ENCODE measurements at places on chromosomes 6 and 20.

- no peak for DNase-seq
Observed at GRCh38 chr6:34476921-34477320, 11.0 kb downstream of the PACSIN1 start.

GRCh38 chr20:58656831-58657230 lies 5.7 kb downstream of the STX16 start:
- DNase-seq: no peak

- no peak for DNase-seq
Observed at GRCh38 chr6:121780325-121781321, 345.2 kb downstream of the GJA1 start.

DNA sequence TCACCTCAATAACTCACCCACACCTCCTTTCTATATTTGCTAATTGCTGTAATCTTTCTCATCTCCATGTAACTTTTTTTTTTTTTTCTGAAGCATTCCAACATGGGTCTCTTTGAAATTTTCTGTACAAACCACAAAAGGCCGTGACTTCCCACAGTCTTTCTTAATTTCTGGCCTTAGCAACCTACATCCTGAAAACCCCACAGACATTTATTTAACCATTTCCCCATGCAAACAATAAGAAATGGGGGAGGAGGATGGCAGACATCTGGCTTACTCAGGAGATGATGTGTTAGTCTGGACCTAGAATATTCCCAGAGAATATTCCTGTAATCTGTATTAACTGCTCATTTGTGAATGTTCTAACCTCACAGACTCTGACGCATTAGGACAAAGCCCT lies 57.6 kb downstream of the MEP1A start:
- no peak for DNase-seq

DNA sequence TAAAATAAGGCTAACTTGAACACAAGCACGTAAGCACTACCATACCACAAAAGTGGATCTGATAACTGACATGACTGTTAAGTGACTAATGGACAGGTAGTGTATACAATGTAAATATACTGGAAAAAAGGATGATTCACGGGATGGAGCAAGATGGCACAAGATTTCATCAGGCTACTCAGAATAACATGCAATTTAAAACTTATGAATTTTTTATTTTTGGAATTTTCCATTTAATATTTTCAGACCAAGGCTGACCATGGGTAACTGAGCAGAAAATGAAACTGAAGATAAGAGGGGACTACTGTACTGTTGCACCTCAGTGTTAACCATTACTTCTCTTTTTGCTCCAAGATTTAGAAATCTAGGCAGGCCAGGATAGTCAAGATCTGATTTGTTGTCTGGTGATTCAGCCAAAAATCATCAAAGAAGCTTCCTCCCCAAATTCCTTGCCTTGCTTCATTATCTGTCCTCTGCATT lies 45.4 kb downstream of the TPBG start:
- no peak for DNase-seq

- no peak for DNase-seq
Observed at GRCh38 chr20:45835825-45836224, 2.2 kb downstream of the SNX21 start.

DNA sequence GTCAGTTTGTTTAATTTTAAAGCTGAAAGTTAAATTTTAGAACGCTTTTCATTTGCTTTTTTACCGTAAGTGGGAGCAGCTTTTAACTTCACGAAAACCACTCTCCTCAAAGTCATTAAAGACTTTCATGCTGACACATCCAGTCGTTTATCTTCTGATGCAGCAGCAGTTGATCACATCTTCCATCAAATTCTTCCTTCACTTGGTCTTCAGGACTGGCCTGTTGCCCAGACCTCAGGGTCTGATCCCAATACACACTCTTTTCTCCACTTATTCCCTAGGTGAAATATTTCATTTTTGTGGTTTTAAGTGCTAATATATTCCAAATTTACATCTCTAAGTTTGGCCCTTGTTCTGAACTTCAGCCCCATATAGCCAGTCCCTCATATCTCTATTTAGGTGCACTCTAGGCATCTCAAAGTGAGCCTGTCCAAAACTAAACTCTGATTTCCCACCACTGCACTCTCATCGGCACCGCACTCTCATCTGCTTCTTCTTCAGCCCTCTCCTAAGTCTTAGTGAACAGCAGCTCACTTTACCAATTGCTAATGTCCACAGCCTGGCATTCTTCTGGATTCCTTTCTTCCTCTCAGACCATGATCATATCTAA lies 20.4 kb downstream of the AFDN start:
- DNase-seq: no peak

- no peak for DNase-seq
Observed at GRCh38 chr6:170030284-170030815, 260.5 kb downstream of the DLL1 start.

- DNase-seq: no peak
Observed at GRCh38 chr20:12414446-12415274, 497.0 kb downstream of the BTBD3 start.

DNA sequence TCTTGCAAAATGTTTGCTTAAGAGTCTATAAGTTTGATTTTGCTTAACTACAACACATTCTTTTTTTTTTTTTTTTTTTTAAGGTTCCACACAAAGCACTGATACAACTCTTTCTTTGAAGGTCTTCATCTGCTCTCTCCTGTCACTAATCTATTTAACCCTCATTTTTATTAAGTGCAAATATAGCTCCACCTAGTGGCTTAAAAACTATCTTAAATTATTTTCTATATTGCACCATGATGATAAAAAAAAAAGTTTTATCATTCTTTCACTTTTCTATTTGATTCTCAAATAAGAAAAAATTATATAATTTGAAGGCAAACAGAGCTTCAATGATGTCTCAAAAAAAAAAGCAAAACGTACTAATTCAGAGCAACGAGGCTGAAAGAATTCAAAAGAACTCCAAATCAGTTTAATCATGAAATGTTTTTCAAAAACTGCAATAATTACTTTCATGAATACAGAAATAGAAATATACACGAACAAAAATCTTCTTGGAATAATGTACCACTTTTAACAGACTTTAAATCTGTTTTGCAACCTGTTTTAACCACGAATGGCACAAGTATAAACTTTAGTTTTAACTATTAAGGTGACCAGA lies 12.8 kb downstream of the ESF1 start:
- DNase-seq: no peak

GRCh38 chr20:63741676-63742380 lies 2.3 kb downstream of the SLC2A4RG start:
- DNase-seq: no peak

- DNase-seq: no peak
Observed at GRCh38 chr6:154749341-154749740, 16.1 kb downstream of the SCAF8 start.

GRCh38 chr6:137133122-137133521 lies 40.3 kb downstream of the IL22RA2 start:
- no peak for DNase-seq

- no peak for DNase-seq
Observed at GRCh38 chr6:33630014-33630413, 8.9 kb downstream of the ITPR3 start.

DNA sequence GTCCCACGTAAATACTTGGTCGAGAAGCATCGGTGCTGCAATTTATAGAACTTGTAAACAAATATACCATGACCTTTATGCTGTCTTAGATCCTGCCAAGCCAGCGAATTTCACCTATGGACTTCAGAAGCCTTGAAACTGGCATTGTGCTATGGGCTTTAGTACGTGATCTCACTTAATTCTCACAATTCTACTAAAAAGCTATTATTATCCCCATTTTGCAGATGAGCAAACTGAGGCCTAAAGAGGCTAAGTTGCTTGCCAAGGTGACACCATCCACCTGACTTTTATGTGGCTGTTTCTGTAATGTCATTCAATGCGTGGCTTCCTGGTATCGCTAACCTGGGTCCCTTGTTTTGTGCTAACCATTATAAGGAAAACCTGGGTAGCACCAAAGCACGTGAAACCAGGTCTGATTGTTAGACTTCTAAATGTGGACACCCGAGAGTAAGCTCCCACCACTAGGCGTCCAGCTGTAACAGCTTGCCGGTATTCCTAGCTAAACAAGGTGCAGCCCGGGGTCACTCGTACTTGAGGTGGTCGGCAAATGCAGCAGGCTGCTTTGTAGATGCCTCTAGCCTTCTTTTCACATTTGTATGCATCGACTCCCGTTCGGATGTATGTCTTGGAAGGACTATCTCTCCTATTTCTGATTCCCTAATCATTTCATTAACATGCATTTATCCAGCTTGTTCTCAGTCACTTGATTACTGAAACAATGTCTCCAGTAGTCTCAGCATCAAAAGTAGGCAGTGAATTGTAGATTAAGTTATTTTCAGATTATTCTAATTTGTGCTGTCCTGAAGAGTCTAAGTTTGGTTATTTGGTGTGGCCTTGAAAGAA lies 1.1 kb downstream of the SYNJ2 start:
- DNase-seq: no peak

- DNase-seq: no peak
Observed at GRCh38 chr6:122569230-122569771, 40.9 kb upstream of the PKIB start.

DNA sequence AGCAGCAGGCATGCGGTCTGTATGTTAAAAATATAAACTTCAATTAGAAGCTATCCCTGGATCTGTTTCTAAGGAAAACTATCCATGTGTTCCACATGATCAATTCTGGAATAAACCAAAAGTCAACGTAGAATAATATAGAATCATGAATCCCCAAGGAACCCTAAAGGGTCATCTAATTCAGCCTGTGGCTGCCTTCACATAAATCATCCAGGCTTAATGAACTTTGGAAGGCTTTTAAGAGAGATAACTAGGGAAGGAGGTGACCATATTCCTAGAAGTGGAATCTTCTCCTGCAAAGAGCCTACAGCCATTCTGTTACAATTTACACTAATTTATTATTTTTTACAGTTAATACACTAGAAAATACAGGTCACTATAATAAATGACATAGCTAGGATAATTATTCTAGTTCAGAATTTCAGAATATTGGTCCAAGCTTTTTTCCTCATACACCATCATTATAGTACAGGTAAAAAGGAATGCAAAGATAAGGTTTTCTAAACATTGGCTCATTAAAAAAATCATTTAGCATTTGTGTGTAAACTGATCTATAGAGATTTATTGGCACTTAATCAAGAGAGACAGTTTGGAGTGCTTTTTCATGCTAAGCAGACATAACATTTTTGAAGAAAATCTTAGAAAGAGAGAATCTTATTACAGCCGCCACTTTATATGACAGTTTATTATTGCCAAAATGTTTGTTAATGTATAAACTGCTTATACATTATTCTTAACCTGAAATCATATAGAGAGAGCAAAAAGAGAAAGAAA lies 851.2 kb downstream of the PHF3 start:
- DNase-seq: no peak

DNA sequence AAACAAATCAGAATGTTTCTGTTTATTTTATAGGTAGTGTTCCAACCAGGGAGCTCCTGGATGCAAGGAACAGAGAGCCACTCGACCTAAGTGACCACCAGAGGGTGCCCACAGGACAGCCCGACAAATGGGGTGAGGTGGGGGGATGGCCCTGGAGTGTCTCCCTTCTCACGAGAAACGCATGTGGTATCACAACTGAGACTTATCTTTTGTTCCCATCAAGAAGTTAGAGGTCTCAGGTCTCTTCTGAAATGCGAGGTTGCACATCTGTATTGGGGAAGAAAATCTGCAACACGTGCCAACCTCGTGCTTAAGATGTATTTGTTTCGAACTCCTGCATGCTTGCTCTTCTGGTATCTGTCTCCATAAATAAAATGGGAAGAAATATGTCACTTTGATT lies 104.0 kb downstream of the ISM1 start:
- peak; percentile 40 for DNase-seq

DNA sequence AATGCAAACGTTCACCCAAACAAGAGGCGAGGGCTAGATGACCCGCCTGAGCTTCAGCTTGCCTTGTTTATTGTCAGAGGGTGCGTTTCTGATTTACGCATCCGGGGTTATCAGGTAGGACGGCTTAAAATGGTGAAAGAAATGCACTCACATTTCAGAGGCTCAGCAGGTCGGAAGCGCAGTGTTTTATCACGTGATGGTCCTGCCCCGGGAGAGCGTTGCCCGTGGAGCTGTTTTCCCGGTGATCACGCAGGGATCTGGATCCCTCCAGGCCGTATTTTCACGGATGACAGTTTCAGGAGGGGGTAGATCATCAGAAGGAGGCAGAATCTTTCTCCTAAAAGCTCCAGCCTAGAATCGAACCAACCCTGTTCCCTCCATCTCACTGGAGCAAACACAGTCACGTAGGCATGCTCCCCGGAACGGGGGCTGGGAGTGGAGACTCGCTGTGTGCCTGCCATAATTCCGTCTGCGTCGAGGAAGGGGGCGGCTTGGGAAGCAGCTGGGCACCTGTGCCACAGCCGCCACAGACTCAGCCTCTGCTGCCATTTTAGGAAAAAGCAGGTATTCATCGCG lies 121.7 kb downstream of the SMOC2 start:
- DNase-seq: no peak

- DNase-seq: no peak
Observed at GRCh38 chr6:35795453-35796071, 1.6 kb downstream of the CLPS start.

DNA sequence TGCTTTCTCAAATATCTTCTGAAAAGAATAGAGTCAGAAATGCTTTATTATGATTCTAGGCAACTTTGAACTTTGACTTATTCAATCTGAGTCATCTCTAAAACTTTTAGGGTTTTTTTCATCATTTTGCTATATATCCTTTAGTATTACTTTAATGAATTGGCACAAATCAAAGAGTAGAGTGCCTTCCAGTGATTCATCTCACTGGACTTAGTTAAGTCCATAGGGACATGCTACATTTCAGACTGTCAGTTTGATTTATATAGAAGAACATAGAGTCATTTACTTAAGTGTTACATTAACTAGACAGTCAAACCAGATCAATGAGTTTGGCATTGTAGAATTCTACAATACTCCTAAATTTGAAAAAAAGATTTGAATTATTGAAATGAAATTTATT lies 1235.7 kb upstream of the MAP3K7 start:
- DNase-seq: no peak

All from iPS DF 19.7 (cell line).